ENCODE measurements at places on chromosomes 13 and 19.

DNA sequence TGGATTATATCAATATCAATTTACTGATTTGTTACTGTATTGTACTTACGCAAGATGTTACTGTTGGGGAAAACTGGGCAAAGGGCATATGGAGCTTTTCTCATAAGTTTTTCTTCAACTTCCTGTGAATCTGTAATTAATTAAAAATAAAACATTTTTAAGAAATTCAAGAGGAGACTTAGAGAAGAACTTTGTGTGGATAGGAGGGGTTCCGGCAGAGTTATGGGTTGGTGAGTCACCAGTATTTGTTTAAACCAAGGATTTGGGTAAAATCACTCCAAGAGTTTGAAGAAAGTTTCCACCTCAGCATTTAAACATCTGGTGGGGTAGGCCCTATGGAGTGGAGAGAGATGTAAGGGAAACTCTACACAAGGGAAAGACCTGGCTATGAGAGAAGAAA lies 379.6 kb downstream of the TSHZ3 start:
- DNase-seq: no peak

DNA sequence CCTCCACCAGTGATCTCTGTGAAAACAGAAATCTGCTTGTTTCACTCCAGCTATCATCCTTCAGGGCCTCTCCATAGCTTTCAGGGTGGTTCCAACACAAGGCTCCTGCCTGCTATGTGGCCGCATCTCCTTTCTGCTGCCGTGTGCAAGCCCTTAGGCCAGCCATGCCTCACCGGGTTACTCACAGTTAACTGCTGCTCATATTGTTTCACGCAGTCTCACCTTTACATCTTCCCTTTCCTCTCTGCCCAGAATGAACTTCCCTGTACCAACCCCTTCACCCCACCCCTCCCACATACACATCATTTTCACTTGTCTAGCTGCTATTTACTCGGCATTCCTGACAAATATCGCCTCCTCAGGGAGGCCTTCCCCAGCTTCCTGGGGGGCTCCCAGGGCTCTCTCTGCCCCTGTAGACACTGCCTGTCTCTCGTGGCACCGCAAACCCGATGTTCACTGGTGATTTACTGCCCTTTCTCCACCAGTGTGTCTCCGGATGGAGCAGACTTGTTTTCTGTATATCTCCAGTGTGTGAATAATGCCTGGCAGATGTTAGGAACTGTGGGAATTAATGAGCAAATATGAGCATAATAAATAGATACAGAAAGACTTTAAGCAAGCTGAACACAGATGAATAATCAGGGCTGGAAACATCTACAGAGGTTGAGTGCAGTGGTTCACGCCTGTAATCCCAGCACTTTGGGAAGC lies 39.3 kb upstream of the GPR183 start:
- no peak for DNase-seq

- DNase-seq: no peak
Observed at GRCh38 chr19:45222724-45223123, 22.5 kb downstream of the EXOC3L2 start.

DNA sequence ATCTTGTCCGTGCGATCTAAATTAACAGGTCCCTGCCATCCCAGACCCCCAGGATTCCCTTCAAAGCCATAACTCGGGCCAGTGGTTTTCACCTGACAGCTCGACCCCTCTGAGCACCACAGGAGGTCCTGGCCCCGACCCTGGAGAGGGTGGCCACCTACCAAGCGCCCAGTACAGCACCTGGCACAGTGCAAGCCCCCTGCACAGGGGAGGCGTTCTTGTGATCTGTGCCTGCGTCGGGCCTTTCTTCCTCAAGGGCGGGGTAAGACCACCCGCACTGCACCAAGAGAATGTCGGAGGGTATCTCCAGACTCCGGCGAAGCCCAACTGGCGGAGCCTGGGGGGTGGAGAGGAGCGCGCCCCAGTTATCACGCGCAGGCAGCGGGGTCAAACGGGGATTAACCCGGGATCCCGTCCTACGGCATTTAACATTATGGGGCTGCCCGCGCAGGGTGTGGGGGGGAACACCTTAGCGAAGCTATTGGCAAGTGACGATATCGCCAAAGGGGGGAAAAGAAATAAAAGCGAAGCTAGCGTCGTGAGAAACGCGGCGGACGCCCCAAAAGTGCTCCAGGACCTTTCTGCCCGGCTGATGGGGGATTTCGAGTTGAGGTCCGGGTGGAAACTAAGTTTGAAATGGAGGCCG lies 1.3 kb upstream of the HNRNPL start:
- DNase-seq: peak; percentile 58

DNA sequence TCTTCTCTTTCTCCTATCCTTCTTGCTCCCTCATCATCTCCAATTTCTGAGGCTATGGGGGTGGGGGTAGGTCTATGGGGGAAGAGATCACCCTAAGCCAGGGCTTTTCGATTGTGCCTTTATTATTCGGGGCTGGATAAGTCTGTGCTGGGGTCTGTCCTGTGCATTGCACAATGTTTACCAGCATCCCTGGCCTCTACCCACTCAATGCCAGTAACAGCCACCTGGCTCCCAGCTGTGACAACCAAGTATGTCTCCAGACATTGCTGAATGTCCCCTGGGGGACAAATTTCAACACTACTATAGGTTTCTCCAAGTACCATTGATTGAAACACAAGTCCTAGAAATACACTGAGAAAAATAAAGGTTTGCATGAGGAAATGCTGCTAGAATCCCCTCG lies 13.2 kb downstream of the CBY2 start:
- no peak for DNase-seq

- peak; percentile 84 for DNase-seq
Observed at GRCh38 chr13:110463871-110464510, 97.5 kb downstream of the RAB20 start.

DNA sequence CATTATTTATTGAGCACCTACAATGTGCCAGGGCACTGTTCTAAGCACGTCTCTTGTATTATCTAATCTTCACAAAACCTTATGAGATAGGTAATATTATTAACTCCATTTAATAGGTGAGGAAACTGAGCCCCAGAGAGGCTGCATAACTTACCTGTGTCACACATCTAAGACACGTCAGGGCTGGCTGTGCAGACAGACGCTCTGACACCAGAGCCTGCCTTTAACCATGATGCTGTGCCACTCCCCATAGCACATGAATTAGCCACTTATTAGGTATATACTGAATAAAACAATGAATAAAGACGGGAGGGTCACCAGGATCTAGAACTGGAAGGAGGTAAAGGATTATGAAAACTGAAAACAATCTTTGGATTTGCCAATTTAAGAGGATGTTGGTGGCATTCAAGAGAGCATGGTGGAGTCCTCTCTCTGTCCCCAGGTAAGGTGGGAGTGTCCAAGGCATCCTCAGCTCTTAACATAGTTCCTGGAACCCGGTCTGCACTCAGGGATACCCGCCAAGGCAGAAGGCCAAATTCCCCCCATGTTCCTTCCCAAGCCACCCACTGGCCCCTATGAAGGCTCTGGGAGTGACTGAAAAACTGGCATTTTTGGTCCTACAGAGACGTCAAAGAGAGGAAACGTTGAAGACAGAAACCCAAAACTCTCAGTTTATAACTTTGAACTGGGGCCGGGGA lies 479.7 kb downstream of the FOXO1 start:
- no peak for DNase-seq

DNA sequence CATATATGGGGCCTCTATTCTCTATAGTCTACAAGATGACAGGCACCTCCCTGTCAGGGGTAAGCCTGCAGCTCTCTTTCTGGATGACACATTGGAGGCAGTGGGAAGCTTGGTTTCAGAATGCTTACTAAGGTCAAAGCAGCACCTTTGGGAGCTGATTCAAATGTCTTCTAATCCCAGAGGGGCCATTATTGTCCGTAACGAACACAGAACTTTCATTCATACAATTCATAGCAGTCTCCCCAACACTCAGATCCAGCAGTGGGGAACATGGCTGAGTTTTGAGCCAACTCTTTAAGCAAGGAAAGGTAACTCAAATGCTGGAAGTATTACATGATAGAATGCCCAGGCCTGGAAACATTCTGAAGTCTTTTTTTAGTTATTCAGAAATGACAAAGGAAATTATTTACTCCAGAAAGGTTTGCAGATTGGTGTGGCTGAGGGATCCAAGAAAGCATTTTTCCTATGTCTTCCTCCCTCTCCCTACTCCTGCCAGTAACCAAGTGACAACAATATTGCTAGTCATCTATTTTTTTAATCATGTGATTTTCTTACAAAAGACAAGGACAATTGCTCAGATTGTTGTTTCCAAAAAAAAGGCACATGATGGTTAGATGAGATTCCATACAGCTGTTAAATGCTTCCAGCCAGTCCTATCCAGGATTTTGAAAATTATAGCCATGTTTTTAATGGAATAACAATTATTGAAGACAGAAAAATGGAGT lies 118.7 kb downstream of the FOXO1 start:
- no peak for DNase-seq

DNA sequence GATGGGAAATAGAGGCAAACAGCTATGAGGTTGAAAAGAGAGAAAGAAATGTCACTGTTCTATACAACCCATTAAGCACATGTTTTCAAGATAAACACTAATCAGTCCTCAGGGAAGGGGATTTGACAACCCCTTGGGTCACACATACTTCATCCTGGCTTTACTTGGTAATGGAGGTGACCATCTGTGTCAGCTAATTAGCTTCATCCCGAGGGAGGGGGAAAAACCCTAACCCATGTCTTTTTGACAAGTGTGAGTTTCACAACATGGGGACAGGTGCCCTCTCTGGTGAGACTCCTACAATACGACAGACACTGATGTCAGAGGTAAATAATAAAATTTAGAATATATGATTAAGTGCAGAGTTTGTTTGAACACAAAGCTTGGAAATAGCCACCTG lies 43.1 kb downstream of the ZNF611 start:
- DNase-seq: no peak

GRCh38 chr13:24103782-24104372 lies 56.6 kb upstream of the SPATA13 start:
- DNase-seq: no peak

DNA sequence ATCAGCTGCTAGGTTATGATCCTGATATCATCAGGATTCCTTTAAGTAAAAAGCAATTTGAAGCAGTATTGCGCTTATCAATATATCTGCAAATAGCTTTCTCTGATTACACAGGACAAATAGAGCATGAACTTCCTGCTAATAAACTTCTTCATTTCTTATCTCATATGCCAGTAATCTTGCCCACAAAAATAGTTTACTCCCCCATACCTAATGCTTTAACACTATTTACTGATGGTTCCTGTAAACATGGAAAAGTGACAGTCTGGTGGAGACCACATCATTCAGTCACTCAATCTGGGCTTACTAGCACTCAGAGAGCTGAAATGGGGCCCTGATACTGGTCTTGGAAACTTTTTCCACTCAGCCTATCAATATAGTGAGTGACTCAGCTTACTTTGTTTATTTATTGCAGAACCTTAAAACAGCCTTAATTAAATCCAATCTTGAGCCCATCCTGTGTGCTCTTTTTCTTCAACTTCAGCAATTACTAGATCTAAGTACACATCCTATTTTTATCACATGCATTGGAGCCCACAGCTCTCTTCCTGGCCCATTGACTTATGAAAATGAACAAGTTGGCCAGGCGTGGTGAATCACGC lies 1464.3 kb downstream of the UQCRFS1 start:
- DNase-seq: no peak

DNA sequence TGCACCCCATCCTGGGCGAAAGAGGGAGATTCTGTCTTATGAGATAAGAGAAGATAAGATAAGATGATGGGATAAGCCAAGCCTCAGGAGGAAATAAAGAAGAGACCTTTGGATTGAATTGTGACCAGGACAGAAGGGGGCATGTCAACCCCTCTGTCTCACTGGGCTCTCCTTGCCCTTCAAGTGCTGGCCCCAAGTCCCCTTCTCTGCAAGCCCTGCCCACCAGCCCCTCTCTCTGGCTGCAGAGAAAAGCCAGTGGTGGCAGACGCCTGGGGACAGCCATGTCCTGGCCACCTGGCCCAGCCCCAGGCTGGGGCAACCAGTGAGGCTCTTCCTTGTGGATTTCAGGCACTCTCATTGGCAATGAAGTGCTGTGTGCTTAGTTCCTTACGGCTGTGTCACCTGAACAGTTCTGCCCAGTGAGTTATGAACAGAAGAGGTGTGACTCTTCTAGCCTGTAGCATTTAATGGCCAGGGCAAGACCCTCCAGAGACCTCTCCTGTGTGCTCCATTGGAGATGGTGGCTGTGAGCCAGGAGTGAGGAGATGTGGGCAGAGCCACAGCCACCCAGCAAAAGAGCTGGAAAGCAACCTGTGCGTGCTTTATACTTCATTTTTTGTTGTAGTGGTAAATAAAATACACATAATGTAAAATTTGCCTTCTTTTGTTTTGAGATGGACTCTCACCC lies 6.1 kb upstream of the BTBD2 start:
- no peak for DNase-seq

DNA sequence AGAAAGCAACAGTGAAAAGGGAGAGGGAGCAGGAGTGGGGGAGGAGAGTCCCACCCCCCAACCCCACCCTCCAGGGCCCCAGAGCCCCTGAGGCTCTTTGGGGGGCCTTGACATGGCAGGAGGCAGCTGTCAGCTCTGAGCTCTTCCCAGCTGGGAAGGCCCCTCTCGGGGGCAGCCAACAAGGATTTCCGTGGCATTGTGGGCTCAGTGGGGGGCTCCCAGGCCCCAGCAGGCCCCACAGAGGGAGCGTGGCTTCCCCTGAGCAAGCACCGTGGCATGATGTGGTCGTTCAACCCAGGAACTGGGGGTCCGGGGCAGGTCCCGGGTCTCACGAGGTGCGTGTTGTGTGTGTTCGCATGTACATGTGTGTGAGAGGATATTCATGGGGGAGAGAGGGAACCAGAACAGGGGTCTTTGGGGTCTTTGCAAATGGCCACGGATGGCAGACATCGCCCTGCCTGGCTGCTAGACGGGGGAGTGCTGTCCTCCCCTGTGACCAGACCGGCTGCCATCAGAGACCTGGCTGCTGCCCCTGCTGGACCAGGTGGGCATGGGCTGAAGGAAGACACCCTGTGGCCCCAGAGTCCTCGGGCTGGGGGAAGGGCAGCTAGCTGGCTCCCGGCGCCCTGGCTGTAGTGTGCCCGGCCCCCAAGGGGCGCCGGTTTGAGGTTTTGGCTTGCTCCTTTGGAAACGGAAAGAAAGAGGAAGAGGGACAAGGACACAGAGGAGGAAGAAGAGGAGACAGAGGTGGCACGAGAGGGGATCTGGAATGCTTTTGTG lies 3.7 kb upstream of the AKAP8L start:
- DNase-seq: no peak

- peak; percentile 87 for DNase-seq
Observed at GRCh38 chr19:17346109-17346671, 8.8 kb downstream of the GTPBP3 start.

- no peak for DNase-seq
Observed at GRCh38 chr13:59846845-59847620, 316.7 kb downstream of the DIAPH3 start.

All from suppressor macrophage (primary cell).